T follicular helper cell (primary cell): ENCODE measurements at places on chromosomes 16 and 17.
A peak's percentile ranks its signal among the peaks of the same experiment; 100 is the strongest.

DNA sequence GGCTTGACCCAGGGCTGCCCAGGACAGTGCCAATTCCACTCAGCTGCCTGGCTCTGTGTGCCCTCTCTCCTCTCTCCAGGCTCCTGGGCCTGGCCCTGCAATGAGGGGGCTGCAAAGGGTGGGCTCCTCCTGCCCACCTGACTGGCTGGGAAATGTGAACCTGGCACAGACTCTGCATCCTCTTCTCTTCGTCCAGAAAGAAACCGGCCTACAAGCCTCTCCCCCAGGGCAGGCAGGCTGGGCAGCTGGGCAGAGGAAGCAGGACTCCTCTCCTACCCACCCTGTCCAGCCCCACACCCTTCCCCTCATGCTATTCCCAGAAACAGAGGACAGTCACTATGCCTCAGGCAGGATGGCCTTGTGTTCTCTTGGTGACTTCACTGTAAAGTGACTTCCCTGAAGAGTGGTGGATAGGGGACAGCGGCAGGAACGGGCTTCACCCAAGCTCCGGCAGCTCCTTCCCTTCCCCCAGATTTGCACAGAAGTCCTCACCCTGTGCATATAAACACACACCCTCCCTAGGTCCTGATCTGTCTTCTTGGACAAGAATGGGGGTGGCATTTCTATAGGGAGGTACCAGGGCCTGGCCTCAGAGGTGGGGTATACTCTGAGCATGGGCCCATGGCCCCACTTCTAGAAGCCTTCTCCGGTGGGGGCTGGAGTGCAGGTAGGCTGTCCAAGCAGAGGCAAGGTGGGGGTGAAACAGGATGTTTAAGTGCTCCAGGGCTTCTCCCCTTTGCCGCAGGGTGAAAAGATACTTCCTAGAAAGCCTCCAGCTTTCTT lies 4.9 kb upstream of the STAT5A start:
- DNase-seq = no peak

DNA sequence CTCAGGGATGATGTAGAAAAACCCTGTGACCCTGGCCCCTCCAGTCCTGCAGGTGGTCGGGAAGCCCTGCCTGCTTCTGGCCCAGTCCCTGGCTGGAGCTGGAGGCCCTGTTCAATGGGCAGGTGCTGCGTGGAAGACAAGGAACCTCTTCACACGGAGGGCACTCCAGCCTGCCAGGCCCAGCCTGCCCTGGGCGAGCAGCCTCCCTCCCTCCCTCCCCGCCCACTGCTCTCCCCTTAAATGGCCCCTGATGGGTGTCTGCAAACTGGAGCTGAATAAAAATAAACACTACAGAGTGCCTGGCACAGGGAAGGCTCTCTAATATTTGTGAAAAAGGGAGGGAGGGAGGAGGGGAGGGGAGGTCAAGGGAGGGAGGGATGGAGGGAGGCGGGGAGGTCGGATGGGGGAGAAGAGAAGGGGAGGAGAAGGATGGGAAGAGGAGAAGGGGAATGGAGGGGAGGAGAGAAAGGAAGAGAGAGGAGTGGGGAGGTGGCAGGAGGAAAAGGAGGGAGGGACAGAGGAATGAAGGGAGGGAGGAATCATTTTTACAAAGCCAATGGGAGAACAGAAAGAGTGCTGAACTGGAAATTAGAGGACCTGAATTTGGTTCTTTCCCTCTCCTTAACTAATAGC lies 222.8 kb upstream of the TNRC6C start:
- no peak for DNase-seq

GRCh38 chr16:89556750-89557689 lies 3.5 kb upstream of the RPL13 start:
- DNase-seq = peak; percentile 71

GRCh38 chr17:61627658-61628057 lies 36.6 kb upstream of the NACA2 start:
- no peak for DNase-seq

- DNase-seq = no peak
Observed at GRCh38 chr16:60744198-60744597, 1292.0 kb downstream of the CDH8 start.

DNA sequence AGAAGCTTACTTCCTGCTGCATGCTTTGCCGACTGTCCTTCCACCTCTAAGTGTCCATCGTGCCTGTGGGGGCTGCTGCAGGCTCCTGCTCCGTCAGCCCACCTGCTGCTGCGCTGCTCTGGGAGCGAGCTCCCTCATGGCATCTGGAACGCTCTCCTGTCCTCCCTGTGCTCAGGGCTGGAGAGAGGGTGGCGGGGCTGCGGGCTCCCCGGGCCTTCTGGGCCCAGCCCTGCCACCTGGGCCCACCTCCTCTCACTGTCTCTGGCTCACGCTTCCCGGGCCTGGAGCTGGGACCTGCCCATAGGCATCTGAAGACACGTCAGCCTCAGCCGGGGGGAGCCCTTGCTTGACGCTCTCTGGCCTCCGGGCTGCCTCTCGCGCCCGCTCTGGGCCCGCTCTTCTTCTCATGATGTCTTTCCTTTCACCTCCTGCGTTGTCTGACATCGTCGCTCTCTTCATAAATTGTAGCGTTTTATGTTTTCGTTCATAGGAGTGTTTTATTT lies 27.0 kb downstream of the NME3 start:
- DNase-seq = no peak
